ENCODE measurements at places on chromosomes 3 and 15. TPM values are rescaled to one million over a fixed set of nuclear protein-coding genes. Genes with fewer than 3 reads are reported as not detected.

- DNase-seq, result peak; percentile 92
Observed at GRCh38 chr15:45645026-45645980, 10.5 kb downstream of the SQOR start.

GRCh38 chr3:180278583-180279188, 241.9 kb upstream of the PEX5L start:
- DNase-seq, result no peak

DNA sequence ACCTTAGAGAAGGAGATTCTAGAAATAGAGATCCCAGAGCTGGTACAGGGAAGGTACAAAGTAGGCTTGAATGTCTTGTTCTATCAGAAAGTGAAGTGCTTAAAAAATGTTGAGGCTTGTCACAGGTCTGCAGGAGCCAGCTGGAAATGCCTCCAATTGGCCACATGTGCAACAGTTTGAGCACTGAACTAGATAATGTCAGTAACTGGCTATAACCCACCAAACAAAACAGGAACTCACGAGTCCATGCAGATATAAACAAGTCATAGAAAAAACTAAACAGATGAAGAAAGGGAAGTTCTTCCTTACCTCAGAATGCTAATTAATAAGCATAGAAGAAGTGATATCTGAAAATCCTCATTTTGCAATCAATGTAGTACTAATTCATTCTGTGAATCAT, 11.9 kb upstream of the TF start:
- no peak for DNase-seq

DNA sequence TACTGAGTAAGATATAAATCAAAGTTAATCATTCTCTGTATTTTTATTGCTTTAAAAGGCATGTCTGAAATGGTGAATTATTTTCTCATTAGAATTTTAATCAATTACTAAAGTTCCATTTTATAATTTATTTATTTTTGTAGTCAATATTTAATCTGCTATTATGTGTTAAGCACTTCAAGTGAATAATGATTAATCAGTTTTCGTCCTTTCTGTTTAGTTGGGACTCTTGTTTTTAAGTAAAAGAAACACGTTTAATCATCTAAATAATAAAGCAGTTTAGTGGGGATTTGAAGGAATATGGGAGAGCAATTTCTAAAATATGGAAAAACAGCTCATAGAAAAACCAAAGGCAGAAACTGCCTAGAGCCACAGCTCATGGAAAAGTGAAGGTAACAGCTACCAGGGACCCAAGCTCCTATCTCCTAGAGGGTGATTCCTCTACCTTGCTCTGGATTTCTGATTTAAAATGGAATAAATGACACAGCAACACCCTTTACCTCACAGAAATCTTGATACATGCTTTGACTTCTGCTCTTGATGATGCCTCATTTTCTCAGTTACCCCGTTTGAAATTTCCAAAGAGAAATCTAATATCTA, 28.0 kb upstream of the SUCNR1 start:
- no peak for DNase-seq

DNA sequence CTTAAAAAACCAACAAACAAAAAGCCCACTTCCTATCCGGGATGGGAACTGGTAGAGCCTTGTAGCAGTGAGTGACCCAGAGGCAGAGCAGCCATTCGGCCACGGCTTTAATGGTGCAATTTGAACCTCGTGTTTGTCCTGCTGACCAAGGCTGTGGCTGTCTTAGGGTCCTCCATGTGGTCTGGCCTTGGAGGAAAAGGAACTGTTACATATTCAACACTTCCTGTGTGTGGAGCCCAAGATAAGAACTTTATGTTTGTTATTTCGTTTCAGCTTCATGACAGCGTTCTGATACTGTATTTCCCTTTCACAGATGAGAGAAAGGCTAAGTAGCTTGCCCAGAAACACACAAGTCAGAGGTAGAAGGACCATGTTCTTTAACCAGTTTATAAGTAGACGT, 269.8 kb downstream of the SV2B start:
- no peak for DNase-seq

DNA sequence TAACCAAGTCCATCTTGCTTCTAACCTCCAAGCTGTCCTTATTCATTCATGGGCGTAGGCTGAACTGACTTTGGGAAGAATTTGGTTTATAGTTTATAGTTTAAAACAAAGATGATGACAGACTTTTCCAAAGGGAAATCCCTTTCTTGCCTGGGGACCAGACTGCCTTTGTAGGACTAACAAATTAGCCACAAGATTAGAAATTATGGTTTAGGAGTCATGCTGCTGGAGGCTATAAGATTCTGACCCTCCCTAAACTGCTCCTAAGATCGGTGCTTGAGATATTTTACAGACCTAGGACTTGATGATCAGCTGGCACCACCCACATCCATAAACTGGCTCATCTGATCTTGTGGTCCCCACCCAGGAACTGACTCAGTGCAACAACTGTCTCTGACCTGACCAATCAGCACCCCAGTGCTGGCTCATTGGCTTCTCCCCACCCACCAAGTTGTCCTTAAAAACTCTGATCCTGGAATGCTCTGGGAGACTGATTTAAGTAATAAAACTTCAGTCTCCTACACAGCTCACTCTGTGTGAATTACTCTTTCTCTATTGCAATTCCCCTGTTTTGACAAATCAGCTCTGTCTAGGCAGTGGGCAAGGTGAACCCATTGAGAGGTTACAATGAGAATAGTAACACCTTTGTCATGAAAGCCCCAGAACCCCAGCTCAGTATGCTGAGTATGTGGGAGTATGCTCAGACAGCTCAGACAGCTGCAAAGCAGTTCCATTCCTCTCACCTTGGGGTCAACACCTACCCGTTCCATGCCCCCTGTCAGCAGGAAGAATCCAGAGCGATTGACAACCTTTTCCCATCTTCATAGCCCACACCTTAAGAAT, 51.6 kb upstream of the C15orf39 start:
- DNase-seq, result peak; percentile 81

- DNase-seq, result peak; percentile 28
Observed at GRCh38 chr15:40439461-40439959, 1.2 kb upstream of the BAHD1 start.

DNA sequence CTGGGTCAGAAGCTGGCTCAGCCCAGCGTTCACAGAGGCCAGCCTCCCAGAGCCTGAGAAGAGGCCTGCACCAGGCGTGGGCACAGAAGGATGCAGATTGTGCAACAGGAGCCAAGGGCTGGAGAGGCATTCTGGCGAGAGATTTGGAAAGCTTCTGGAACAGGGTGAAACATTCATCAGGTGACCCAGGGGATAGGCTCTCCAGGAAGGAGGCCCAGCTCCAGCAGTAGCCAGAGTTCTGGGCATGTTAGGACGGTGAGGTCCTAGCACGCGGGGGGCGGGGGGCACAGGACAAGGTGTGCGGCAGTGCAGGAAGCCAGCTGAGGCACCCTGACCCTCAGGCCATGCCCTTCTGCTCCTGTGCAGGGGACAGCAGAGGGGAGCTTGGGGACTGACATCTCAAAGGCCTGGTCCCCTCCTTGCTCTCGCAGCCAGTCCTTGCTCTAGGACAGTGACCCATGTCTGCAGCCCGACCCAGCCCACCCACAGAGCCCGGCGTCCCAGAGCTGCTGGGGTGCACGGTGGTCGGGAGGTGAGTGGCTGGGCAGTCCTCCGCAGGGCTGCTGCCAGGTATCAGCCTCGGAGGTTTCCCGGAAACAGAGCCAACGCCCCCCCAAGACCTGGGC, 111.7 kb upstream of the KLF13 start:
- peak; percentile 81 for DNase-seq

GRCh38 chr15:31324806-31325594, 1.6 kb upstream of the KLF13 start:
- no peak for DNase-seq

GRCh38 chr3:81581966-81582599, 179.4 kb downstream of the GBE1 start:
- DNase-seq, result peak; percentile 43

DNA sequence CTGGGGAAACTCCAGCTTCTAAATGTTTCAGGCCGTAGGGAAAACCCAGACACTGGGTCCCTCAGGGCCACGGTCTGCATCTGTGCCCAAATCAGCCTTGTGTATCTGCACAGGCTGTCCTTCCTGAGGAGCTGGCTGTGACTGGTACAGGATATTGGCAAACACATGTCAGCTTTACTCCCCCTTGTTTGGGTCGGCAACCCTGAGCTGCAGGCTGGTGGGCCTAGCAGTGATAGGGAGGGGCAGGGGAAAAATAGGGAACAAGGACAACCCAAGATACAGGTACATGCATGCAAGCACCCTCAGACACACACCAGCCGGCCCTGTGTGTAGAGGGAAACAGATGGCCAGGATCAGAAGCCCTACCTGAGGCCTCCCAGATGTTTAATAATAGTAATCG, 28.7 kb upstream of the HCN4 start:
- DNase-seq, result no peak

DNA sequence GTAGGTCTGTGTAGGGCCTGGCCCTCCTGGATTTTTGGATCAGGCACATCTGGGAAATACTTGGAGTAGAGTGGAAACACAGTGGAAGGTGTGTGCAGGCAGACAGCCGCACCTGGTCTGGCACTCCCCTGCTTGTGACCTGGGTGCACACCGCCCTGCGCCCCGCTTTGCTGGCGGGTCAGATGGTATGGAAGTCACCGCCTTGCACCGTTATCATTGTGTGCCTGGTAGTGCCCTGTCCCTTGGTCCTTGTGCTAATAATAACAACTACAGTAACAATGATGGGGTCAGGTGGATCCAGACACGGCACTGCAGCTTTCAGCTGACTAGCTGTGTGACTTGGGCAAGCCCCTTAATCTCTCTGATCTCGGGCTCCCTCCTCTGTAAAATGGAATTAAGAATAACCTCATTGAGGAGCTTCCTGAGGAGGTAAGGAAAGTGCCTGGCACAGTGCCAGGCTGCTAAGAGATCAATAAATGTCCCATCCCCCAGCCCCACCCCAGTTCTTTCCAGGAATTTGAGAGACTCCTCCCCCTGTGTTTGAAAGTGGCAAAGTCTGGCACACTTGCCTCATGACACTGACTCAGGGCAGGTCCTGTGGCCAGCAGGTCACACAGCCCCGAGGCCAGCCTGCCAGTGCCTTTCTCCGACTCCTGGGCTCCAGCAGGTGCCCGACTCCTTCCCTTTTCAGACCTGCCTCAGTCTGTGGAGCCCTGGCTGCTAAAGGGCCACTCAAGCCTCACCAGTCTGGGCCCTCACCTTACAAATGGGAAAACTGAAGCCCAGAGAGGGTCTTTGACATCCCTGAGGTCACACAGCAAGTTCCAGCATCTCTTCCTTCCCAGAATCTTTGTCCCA, 9.8 kb downstream of the ISG20 start:
- peak; percentile 32 for DNase-seq

SPSB4 gene
- total RNA-seq, result 0.26 TPM

HMG20A gene
- 9.7 TPM for total RNA-seq

MESP1 gene
- 0.26 TPM for total RNA-seq

DNAJC13 gene
- total RNA-seq, result 34.2 TPM

ITPKA gene
- total RNA-seq, result 3.1 TPM

EFCC1 gene
- total RNA-seq, result not detected

Data from bronchial epithelial cell (primary cell).